Renal cortex interstitium (tissue), 15 donors: ENCODE measurements at places on chromosomes 6 and 20. TPM values are rescaled to one million over a fixed set of nuclear protein-coding genes. Genes with fewer than 3 reads are reported as not detected.

Gene GABRR2
- 0.93 TPM for polyA plus RNA-seq

DNA sequence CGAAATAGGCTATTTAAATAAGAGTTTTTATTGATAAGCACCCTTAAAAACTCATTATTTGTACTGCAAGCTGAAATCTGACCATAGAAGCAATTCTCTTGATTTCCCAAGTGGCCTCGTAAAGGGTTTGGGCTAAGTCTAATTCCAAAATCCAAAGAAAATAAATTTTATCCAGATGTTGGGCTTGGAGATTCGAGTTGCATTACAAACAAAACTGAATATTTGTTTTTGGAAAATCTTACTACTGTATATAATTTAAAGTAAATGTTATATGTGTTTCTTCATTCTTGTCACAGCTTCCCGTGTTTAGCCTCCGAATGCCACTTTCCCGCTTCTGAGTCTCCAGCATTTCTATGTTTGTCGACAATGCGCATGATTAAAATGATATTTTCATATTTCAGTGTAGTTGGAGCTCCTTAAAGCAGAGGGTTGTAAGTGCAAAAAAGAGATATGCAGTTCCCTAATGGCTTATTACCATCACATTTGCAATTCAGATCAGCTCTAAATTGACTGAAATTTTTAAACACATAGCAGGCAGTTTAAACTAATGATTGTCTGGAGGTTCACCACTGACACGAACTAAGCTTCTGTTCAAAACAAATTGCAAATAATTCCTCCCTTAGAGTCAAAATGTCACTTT, 47.0 kb downstream of the PRL start:
- no peak for DNase-seq

GRCh38 chr20:52383995-52384621, 192.5 kb upstream of the ZFP64 start:
- DNase-seq: no peak

Gene ZSCAN9
- polyA plus RNA-seq: 38.9 TPM

DNA sequence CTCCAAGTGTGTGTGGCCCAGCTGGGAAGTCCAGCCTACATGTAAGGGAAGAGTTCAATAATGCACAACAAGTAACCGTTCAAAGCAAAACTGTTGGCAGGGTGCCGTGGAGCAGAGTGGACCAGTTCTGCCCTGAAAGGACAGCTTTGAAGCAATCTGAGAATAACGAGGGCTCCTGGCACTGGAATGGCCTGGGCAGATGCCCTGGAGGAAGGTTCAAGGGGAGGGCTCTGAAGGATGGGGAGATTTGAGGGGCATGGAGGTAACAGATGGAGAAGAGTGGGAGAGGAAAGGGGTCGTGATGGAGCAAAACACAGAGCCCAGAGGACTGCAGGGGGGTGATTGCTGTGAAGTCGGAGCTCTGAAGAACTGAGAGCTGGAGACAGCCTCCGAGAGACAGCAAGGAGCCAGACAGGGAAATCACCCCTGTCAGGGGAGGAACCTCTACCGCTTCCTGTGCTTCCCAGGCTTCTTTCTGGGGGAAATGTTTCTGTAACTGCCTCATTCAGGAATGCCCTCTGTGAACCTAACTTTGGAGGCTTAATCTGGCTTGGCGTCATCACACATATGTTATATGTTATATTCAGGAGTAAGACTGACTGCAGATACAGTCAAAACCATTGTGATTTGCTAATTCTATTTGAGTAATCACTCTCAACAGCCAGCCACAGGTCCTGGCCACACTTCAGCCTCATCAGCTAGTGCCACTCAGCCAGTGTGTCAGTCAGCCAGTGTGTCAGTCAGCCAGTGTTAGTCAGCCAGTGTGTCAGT, 41.2 kb downstream of the ZC3H12D start:
- DNase-seq: no peak

GRCh38 chr6:1436334-1437306, 47.2 kb downstream of the FOXF2 start:
- peak; percentile 75 for DNase-seq

- DNase-seq: no peak
Observed at GRCh38 chr20:31676609-31676989, 38.9 kb downstream of the COX4I2 start.

Gene MUC21
- not detected for polyA plus RNA-seq

Gene MAPK13
- polyA plus RNA-seq: 27.0 TPM

Gene OARD1
- 66.3 TPM for polyA plus RNA-seq

Gene KIAA1586
- polyA plus RNA-seq: 21.2 TPM

DNA sequence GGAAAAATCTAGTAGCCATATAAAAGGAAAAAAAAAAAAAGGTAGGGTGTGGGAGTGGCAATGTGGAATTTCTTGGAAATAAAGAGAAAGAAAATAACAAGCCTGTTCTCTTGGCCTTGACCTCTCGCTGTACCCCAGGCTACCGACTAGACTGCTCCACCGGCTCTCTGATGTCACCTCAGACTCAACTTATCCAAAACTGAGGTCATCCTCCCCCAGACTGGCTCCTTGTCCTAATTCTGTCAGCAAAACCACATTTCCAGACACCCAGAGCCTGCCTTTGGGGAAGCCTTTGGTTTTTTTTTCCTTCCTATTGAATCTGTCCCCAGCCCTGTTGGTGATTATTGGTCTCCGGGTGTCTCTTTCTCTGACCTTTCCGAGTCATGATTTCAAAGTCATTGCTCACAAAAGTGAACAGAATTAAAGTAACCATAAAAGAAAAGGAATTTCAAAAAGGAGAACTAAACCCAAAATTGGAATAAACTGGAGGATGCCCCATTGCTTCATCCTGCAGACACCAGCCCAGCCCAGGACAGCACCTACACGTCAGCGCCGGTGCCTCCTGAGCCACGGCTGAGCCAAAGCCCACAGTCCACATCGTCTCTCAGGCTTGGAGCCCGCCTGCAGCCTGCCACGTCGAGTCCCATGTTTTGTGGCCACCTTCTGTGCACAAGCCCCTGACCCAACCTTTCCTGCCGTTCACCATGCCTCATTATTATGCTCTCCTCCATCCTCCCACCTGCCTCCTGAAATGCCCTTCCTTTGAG, 170.7 kb downstream of the MYLK4 start:
- no peak for DNase-seq

GRCh38 chr6:113425977-113426660, 431.0 kb upstream of the MARCKS start:
- DNase-seq: peak; percentile 32

GRCh38 chr6:104680539-104680938, 179.2 kb downstream of the HACE1 start:
- no peak for DNase-seq

DNA sequence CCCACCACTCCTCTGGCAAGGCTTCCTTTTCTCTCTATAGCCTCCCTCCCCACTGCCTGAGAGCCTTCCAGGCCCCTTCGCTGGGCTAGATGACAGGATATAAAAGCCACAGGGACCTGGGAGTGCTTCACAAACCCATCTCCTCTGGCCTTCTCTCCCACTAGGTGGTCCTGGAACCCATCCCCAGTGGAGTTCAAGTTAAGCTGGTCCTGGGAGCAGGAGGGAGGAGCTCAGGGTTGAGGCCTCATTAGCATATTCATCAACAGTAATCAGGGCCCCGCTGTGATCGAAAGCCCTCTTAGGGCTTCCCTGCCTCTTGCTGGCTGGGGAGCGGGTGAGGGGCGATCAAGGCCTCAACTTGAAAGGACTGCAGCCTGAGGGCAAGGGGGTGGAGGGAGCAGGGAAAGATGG, 9.1 kb downstream of the EBF4 start:
- DNase-seq: no peak

Gene BANF2
- not detected for polyA plus RNA-seq

Gene HLA-DOA
- 4.8 TPM for polyA plus RNA-seq

Gene DDO
- 0.44 TPM for polyA plus RNA-seq

Gene GSTA2
- 0.43 TPM for polyA plus RNA-seq

Gene B3GALT4
- polyA plus RNA-seq: 4.4 TPM

GRCh38 chr20:17473659-17474058, 57.5 kb downstream of the BFSP1 start:
- DNase-seq: no peak

Gene FGD2
- polyA plus RNA-seq: 2.7 TPM

DNA sequence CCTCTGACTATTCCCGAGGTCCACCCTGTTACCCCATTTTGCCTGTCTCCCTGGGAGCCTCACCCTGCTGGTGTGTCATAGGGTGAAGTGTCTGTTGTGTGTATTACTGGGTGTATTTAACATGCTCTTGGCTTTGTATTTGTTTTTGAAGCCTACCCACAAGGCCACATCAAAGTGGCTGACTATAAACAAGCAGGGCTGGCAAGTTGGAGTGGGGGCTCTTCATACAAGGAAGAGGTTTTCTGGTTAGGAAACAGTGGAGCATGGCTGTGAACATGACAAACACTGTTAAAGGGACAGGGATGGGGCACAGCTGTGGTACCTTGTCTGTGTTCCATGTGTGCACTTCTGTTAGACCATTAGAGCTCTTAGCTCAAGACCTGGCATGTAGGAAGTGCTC, 26.3 kb downstream of the HECA start:
- no peak for DNase-seq

Gene SCRT2
- polyA plus RNA-seq: 0.05 TPM

- peak; percentile 94 for DNase-seq
Observed at GRCh38 chr6:31652925-31653724, 664 bp upstream of the BAG6 start.

Gene DSP
- 99.5 TPM for polyA plus RNA-seq

GRCh38 chr20:10007747-10008146, 27.0 kb upstream of the ANKEF1 start:
- DNase-seq: no peak

Gene BMP7
- 102 TPM for polyA plus RNA-seq

DNA sequence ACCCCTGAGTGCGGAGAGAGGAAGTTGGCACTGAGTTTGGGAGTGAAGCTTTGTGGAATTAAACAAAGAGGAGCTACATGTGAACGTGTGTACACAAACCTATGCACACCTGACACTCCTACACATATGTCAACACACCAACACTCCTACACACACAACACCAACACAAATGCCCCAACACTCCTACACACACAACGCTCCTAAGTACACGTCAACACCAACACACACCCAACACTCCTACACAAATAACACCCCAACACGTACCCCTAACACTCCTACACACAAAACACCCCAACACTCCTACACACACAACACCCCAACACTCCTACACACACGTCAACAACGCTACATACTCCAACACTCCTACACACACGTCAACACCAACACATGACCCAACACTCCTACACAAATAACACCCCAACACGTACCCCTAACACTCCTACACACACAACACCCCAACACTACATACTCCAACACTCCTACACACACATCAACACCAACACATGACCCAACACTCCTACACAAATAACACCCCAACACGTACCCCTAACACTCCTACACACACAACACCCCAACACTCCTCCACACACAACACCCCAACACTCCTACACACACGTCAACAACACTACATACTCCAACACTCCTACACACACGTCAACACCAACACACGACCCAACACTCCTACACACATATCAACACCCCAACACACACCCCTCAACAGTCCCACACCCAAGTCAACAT, 40.1 kb upstream of the ZBP1 start:
- no peak for DNase-seq

GRCh38 chr6:14816116-14816859, 429.6 kb upstream of the JARID2 start:
- no peak for DNase-seq

Gene RAET1L
- not detected for polyA plus RNA-seq
